Testis (tissue), 5 donors: ENCODE measurements at places on chromosomes 4 and X. TPM values are rescaled to one million over a fixed set of nuclear protein-coding genes. Genes with fewer than 3 reads are reported as not detected.
A peak's percentile ranks its signal among the peaks of the same experiment; 100 is the strongest.

- H3K27ac ChIP-seq: no peak overlapping the region
- DNase-seq: no peak
- H3K27me3 ChIP-seq: no peaks in the 10 kb centered on the region
- H3K4me3 ChIP-seq: no peak overlapping the region
- no peaks in the 10 kb centered on the region for H3K4me1 ChIP-seq
- no peaks in the 10 kb centered on the region for H3K36me3 ChIP-seq
Measured at GRCh38 chr4:64000241-64000640, 409.0 kb downstream of the TECRL start.

DNA sequence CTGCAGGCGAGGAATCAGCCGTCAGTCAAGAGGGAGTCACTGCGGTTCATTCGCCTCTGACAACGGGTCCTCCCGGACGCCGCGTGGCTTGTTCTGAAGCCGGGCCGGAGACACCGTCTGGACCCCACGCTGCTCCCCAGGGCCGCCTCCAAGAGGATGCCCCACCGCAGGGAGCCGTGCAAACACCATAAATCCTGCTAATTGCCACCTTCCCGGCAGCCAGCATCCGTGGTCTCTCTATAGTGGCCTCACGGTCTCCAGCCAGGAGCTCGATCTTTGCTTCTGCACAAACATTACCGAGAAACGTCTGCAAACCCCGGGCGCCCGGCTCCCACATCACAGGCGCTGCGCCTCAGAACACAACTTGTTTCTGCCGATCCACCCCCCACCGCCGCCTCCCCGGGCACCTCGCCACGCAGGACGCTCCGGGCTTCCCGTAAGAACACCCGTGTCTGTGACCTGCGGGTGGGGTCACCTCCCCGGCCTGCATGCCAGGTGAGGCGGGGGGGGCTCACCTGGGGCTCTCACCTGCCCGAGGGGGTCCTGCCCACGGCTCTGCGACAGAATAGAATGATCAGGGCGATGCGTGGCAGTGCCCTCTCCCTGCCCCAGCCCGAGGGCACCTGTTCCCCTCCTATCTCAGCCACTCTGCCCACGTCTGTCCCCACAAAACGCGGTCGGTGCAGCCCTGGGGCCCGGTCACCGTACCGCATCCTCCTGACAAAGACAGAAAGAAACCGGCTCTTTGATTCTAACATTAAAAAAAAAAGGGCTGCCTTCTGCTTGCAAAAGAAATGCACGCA, 32.4 kb upstream of the PPP2R3B start:
- no peaks in the 10 kb centered on the region for H3K4me1 ChIP-seq
- DNase-seq: no peak
- no peaks in the 10 kb centered on the region for H3K27me3 ChIP-seq
- no peaks in the 10 kb centered on the region for H3K36me3 ChIP-seq
- no peak overlapping the region for H3K4me3 ChIP-seq

GRCh38 chr4:84389406-84389805, 109.7 kb downstream of the NKX6-1 start:
- H3K4me3 ChIP-seq: no peak overlapping the region
- no peaks in the 10 kb centered on the region for H3K4me1 ChIP-seq
- no peak overlapping the region for H3K27ac ChIP-seq
- no peak for DNase-seq
- H3K36me3 ChIP-seq: no peaks in the 10 kb centered on the region
- H3K27me3 ChIP-seq: no peaks in the 10 kb centered on the region

DNA sequence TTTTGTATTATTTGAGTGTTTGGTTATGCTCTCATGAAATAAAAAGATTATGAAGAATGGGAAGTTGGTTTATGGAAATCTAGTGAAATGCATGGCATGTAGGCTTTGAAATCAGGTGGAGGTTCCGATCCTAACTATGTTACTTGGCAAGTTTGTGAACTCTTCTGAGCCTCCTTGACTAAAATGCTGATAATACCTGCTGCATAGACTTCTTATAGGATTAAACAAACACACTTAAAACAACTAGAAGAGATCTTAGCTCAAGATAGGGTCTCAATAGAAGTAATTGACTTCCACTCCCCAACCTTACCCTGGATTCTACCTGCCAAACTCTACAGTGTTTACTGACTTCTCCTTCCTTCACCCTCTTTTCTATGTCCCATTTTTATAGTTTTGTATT, 22.2 kb upstream of the TLR2 start:
- H3K36me3 ChIP-seq: no peaks in the 10 kb centered on the region
- no peak for DNase-seq
- no peak overlapping the region for H3K27ac ChIP-seq

DNA sequence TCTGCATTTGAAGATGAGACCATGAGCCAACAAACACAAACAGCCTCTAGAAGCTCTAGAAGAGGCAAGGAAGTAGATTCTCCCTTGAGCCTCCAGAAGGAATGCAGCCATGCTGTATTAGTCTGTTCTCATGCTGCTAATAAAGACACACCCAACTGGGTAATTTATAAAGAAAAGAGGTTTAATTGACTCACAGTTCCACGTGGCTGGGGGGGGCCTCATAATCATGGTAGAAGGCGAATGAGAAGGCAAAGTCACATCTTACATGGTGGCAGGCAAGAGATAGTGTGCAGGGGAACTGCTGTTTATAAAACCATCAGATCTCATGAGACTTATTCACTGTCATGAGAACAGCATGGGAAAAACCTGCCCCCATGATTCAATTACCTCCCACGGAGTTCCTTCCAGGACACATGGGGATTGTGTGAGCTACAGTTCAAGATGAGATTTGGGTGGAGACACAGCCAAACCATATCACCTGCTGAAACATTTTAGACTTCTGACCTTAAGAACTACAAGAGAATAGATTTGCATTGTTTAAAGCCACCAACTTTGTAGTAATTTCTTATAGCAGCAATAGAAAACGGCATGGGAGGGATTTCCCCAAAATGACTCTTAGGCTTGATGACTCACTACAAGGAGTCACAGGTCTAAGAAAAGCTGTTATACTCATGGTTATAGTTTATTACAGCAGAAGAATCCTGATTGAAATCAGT, 284.4 kb upstream of the SFRP2 start:
- no peaks in the 10 kb centered on the region for H3K27me3 ChIP-seq
- no peaks in the 10 kb centered on the region for H3K4me1 ChIP-seq
- no peak overlapping the region for H3K4me3 ChIP-seq
- H3K36me3 ChIP-seq: no peaks in the 10 kb centered on the region

DNA sequence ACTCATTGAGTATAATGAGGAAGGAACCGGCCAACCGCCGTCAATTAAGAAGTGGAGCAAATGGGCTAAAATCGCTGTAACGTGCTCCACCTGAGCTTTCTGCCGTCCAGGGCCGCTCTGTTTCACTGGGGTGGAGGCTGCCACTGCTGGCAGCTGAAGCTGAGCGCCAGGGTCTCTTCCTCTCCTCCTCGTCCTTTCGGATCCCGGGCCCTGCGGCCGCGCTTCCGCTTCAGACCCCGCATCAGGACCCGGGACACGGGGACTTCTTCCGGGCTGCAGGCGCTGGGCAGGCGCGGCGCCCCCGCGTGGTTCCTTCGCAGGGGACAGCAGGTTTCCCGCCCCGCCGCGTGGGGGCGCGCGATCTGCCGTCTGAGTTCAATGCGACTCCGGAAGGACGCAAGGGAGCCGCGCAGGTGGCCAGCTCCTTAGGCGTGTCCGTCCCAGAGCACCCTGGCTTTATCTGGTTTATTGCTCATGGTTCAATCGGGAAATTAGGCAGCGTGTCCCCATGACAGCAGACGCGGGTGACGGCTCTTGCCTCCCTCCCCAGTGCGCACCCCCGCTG, 519.8 kb downstream of the TRIML1 start:
- peak overlapping the region; percentile 55 for H3K4me3 ChIP-seq
- DNase-seq: peak; percentile 76
- no peaks in the 10 kb centered on the region for H3K36me3 ChIP-seq
- no peaks in the 10 kb centered on the region for H3K4me1 ChIP-seq
- no peaks in the 10 kb centered on the region for H3K27me3 ChIP-seq
- no peak overlapping the region for H3K27ac ChIP-seq

DNA sequence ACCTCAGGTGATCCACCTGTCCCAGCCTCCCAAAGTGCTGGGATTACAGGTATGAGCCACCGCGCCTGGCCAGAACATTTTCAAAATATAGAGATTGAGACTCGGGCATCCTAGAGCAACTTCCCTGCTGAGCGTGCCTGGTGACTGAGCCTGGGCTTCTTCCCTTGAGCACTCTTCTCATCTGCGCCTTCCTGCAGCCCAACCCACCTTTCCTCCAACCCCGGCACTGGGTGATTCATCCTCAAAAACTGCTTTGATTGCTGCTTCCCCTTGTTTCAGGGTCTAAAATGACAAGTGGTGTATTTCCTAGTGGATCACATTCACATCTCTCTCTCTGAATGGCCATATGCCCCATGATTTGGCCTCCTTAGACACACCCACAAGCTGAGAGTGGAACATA, 37.8 kb downstream of the PHKA2 start:
- H3K27ac ChIP-seq: no peak overlapping the region
- H3K27me3 ChIP-seq: no peaks in the 10 kb centered on the region
- DNase-seq: no peak
- H3K4me1 ChIP-seq: no peaks in the 10 kb centered on the region
- H3K36me3 ChIP-seq: no peaks in the 10 kb centered on the region

DNA sequence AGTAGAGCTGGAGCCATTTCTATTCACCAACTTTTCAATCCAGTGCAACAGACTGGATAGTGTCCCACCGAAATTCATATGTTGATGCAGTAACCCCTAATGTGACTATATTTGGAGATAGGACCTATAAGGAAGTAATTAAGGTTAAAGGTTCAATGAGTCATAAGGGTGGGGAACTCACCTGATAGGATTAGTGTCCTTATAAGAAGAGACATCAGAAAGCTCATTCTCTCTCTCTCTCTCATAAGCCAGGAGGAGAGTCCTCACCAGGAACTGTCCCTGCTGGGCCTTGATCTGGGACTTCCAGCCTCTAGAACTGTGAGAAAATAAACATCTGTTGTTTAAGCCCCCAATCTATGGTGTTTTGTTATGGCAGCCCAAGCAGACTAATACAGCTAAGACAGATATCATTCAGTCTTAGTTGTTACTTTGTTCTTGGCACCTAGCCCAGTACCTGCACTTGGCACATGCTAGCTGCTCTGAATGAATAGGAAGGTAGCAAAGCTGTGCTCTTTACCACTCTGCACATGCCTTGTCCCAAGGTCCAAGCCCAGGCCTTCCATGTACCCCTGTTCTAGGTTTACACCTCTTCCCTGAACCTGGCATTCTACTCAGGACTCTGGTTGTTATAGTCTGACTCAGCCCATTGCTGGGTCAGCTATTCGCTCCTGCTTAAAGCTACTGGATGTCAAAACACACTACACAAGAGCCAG, 19.2 kb upstream of the BRS3 start:
- no peak overlapping the region for H3K27ac ChIP-seq
- H3K4me1 ChIP-seq: no peaks in the 10 kb centered on the region
- H3K36me3 ChIP-seq: no peaks in the 10 kb centered on the region
- DNase-seq: no peak

DNA sequence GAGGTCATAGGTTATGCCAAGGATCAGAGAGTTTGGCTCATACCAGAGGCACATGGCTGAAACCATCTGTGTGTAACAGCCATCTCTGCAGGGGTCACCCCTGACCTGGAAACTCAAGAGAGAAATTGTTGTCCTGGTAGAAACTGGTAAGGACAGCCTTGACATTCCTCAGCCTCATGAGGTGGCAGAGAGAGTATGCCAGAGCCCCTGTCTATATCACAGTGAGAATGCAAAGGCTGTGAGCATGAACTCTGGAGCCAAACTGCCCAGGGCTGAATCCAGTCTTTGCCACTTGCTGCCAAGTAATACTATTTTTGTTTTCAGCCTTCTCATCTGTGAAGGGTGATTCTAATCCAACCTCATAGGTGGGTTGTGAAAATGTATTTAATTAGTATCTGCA, 37.1 kb upstream of the CCDC149 start:
- no peaks in the 10 kb centered on the region for H3K36me3 ChIP-seq
- H3K27ac ChIP-seq: no peak overlapping the region
- no peak for DNase-seq
- no peak overlapping the region for H3K4me3 ChIP-seq

GRCh38 chrX:341541-342101, 23.0 kb upstream of the GTPBP6 start:
- H3K27me3 ChIP-seq: no peaks in the 10 kb centered on the region
- H3K4me3 ChIP-seq: no peak overlapping the region
- DNase-seq: no peak
- no peak overlapping the region for H3K27ac ChIP-seq
- no peaks in the 10 kb centered on the region for H3K36me3 ChIP-seq
- H3K4me1 ChIP-seq: no peaks in the 10 kb centered on the region

DNA sequence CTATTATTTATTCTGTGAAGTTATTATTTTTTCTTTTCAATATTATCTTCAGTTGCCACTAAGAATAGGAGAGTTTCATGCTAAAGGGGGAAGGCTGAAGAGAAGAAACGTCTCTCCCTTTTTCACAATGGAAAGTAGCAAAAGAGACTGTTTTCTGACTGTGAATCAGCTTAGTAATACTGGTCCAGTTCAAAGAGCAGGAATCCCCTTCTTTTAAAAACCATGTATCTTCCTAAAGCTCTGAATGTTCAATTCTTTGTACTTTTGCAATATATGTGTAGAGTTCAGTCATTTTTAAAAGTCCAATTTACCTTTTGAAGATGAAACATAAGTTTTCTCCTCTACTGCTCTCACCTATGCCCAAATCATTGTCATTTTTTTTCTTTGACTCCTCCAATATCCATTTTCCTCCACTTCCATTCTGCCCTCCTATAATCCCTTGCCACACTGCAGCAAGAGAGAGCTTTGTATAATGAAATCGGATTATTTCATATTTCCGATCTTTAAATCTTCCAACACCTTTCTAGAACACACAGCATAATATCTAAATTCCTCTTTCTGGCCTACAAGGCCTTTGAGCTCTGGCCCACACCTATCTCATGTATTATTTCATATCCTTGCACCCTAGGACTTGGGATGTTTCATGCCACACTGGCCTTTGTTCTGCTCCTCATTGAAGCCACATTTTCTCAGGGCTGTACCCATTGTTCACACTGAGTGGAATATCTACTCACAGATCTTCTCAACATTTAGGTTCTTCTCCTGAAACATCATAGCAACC, 195.3 kb downstream of the CAMK2D start:
- no peaks in the 10 kb centered on the region for H3K4me1 ChIP-seq
- DNase-seq: no peak
- H3K27ac ChIP-seq: no peak overlapping the region
- H3K27me3 ChIP-seq: no peaks in the 10 kb centered on the region
- no peaks in the 10 kb centered on the region for H3K36me3 ChIP-seq

- DNase-seq: no peak
- no peaks in the 10 kb centered on the region for H3K27me3 ChIP-seq
- no peaks in the 10 kb centered on the region for H3K4me1 ChIP-seq
- no peak overlapping the region for H3K27ac ChIP-seq
- H3K36me3 ChIP-seq: no peaks in the 10 kb centered on the region
- H3K4me3 ChIP-seq: no peak overlapping the region
Measured at GRCh38 chrX:77444545-77444944, 2.6 kb upstream of the FGF16 start.

DNA sequence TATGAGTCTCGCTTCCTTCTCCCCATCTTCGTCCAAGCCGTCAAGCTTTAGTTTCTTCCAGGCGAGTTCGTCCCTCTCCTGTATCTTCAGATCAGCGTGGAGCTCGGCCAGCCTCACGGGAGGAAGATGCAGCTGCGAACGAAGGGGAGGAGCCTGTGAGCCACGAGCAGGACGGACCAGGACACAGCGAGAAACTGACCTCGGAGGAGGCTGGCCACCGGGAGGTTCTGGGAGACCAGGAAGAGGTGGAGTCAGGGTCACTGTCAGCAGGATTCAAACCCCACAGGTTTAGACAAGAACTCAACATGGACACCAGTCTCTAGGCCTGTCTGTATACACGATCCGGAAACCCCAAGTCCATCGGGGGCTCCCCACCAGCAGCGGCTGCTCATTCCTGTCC, 7.3 kb downstream of the LRPAP1 start:
- no peaks in the 10 kb centered on the region for H3K4me1 ChIP-seq
- no peak overlapping the region for H3K27ac ChIP-seq
- H3K4me3 ChIP-seq: no peak overlapping the region

The SLC7A11 gene
- 1.3 TPM for polyA plus RNA-seq

The DMRTC1 gene
- polyA plus RNA-seq: 2.2 TPM

The PLS3 gene
- 35.4 TPM for polyA plus RNA-seq

The HSFX2 gene
- 11.8 TPM for polyA plus RNA-seq
